ENCODE measurements at places on chromosomes 12 and 14.

- DNase-seq = no peak
Measured at GRCh38 chr14:93655078-93655750, 133.1 kb downstream of the PRIMA1 start.

- DNase-seq = no peak
Measured at GRCh38 chr14:38047195-38047902, 160.4 kb upstream of the SSTR1 start.

GRCh38 chr12:30974746-30975500 is 48.4 kb downstream of the TSPAN11 start:
- DNase-seq = no peak

- no peak for DNase-seq
Measured at GRCh38 chr12:7155471-7156034, 25.4 kb downstream of the CLSTN3 start.

Measured in CD4-positive, alpha-beta T cell treated with Interleukin-17A for 4 hours (primary cell).